ENCODE measurements at places on chromosomes 13 and 19.

- no peak for DNase-seq
Measured at GRCh38 chr19:49766930-49767299, at the start of gene AP2A1. Gene AP2A1 (plus strand): TSS chr19:49767001. CDS start chr19:49767134, 133 bp downstream.

DNA sequence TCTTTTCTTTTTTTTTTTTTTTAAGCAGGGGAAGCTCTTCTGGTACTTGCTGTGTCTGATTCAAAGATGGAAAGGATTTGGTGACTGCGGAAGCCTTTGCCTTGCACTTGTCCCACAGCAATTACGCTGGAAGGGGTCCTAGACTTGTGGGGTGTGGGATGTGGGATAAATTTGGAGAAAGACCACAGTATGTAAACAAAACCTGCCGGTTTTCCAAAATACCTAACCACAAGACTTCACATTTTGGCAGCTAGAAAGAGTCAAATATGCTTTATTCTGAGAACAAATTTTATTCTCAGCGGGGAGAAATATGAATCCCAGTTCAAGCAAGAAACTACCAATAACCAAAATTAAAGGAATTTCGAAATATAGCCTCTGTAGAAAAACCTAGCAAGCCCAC is 176.5 kb downstream of the SPRY2 start:
- no peak for DNase-seq

- DNase-seq = no peak
Measured at GRCh38 chr13:48624016-48624415, 29.7 kb upstream of the CYSLTR2 start.

DNA sequence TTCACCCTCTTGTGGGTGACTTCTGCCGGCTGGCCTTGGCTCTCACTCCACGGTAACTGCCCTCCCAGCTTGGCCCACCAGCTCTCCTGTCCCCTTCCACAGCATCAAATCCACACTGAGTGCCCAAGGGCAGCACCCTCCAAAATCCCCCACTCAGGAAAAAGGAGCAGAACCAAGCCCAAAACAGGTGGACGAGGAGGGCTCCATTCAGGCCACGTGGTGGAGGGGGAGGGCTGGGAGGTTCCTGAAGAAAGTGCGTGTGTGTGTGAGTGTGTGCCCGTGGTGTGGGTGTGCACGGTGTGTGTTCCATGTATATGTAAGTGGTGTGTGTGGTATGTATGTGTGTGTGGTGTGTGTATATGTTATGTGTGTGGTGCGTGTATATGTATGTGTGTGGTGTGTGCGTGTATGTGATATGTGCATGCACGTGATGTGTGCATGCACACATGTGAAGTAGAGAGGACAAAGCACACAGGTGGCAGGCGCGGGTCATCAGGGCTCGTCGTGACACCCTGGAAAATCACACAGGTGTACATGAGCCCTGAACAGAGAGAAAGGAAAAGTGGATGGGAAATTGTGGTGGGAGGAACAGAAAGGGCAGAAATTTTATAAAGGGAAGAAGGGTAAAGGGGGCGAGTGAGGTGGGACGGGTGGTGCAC is 76.9 kb downstream of the COL4A1 start:
- DNase-seq = no peak

DNA sequence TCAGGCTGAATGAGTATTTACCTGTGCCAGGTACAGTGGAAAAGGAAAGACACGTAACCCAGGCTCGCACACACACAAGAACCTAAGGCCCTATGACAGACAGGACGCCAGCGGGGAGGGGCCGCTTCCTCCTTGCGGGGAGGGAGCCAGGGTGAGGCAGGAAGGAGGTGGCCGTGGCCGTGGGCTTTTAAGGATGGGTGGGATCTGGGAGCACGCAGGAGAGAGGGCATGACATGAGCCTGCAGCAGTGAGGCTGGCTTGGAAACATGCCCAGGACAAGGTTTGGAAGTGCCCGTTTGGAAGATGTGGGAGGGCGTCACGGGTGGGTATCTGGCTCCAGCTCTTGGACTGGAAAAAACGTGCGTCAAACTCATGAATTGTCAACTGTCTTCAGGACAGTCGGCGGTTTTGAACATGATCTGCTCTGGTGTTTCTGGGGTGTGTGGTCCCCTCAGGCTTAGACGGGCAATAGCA is 20.1 kb downstream of the SH3GL1 start:
- peak; percentile 64 for DNase-seq

GRCh38 chr13:33004511-33004910 is 11.7 kb upstream of the KL start:
- DNase-seq = no peak

GRCh38 chr13:98150832-98151479 is 8.1 kb downstream of the FARP1 start:
- no peak for DNase-seq

DNA sequence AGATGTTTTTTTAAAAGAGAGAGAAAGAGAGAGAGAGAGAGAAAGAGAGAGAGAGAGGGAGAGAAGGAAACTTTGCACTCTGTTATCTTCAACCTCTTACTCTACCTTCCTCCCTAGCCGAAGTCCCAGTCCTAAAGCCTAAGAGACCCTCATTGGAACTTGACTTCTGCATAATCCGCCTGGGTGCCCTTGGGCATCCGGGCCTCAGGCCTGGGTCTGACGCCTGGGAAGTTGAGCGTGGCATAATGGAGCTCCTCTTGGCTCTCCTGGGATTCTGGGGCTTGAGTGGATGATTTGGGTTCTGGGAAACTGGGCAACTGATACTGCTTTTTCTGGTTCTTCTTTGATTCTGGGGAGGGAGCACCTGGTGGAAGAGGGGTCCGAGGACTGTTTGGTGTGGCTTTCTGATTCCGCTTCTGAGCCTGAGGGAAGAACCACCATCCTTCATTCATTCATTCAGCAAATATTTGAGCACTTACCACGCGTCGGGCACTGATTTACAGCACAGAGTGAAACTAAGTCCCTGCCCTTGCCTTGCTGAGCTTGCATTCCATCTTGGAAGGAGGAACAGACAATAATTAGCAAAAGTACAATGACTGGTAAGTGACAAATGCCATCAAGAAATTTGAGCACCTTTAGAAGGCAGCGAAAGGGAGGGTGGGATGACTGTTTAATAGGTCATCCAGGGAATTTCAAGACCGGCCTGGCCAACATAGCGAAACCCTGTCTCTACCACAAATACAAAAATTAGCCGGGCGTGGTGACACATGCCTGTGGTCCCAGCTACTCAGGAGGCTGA is 6.3 kb downstream of the SIGLEC10 start:
- DNase-seq = no peak

DNA sequence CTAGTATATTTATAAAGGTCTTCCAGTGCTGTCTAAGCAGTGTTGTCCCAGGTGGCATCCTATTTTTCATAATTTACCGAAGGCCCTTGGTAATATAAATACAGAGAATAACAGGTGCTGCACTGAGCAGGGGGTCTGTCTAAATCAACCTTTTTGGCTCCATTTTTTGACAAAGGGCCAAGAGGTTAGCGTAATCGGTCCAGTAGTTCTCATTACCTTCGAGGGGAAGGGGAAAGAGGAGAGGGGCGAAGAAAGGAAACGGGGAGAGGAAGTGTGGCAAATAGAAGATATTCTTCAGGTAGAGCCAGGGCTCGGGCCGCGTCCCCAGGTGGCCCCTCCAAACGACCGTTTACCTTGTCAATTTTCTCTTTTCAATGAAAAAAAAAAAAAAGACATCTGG is 749 bp upstream of the PAN3 start:
- DNase-seq = no peak

DNA sequence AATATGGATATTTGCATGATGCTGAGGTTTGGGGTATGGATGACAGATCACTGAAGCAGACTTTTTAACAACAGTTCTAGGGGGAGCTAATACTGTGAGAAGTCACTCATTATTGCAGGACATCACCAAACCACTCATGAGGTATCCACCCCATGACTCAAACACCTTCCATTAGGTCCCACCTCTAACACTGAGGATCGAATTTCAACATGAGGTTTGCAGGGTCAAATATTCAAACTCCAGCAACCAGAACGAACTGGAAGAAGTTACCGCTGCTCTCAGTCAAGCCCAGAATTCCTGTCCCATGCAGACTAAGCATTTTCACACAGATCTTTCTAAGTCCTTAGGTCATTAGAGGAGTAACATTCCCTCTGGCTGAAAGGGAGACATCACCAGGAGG is 758.9 kb downstream of the UQCRFS1 start:
- DNase-seq = no peak

DNA sequence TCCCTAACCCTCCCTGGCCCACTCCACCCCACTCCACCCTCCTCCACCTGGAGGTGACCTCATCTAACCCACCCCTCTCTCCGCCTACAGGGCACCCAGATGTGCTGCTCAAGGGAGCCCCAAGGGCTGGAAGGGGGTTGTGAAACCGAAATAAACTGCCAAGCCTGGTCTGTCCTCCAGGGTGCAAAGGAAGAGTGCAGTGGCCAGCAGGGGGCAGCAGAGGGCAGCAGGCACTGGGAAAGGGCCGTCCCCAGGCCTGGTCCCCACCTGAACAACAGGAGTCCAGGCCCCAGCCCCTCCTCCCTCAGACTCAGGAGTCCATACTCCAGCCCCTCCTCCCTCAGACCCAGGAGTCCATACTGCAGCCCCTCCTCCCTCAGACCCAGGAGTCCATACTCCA is 8.4 kb upstream of the BCAM start:
- DNase-seq = peak; percentile 78

- DNase-seq = no peak
Measured at GRCh38 chr19:19021115-19021514, 12.2 kb downstream of the SUGP2 start.

GRCh38 chr19:41987141-41987860 is 6.7 kb downstream of the ATP1A3 start:
- DNase-seq = no peak

DNA sequence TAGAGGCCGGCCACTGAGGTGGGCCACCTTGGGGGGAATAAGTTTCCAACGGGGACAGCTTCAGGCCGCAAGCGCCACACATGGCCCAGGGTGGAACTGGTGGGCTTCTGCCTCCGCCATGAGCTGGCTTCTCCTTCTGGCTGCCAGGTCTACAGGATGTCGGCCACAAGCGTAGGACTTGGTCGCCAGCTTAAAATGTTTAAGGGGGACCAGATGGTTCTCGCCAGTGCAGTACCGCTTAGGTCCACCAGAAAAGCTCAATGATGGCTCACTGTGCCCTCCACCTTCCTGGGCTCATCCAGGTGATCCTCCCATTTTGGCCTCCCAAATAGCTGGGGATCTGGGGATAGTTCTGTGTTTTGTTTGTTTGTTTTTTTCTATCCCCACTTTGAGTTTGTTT is 38.7 kb upstream of the ZNF254 start:
- no peak for DNase-seq

GRCh38 chr19:45958769-45959516 is 14.7 kb downstream of the NOVA2 start:
- DNase-seq = no peak

GRCh38 chr13:56697011-56697410 is 443.7 kb upstream of the PRR20A start:
- DNase-seq = no peak

- DNase-seq = peak; percentile 73
Measured at GRCh38 chr19:16325641-16326400, 1.2 kb downstream of the KLF2 start.

DNA sequence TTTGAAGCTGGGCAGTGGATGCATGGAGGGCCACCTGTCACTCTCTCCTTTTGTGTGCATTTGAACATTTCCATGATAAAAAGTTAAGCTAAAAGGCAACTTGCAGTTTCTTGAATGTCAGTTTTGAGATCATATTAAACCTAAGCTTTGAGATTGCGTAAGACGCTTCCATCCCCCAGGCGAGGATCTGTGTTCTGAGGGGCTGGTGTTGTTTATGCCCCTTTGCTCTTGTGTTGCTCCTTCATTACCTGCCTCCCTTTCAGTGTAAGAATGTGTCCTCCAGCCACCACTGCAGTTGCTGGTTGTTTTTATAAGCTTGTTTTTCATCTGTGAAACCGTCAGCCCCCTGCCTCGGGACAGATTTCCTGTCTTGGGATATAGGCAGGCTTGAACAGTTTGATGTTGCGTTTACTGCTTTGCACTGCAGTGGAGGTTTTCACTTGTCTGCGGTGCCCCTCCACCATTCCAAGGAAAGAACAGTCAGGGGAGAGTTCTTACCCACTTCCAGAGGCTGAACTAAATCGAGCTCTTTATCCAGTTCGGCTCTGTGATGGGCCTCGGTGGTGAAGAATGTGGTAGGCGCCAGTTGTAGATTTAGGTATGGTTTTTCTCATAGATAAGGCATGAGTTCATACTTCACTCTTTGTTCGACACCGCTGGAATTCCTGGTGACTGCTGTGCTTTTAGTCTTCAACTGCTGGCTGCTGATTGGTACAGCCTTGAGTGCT is 96.8 kb downstream of the ARHGEF7 start:
- DNase-seq = no peak

- peak; percentile 81 for DNase-seq
Measured at GRCh38 chr19:11587302-11587974, 9.8 kb upstream of the ZNF627 start.

DNA sequence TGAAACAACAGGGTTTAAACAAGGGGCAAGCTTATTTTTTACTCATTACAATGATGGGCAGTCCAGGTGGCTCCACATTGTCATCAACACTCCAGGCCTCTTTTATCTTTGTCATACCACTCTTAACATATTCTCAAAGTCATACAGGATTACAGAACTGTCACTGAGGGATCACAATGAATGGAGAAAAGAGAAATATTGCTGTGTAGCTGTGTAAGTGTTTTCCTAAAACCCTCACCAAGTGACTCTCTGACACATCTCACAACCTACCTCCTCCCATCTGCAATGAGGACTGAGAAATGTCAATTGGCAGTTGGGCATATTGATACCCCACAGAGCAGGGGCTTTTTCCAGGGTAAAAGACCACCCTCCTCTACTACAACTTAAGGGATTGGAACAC is 562.1 kb downstream of the TBC1D4 start:
- no peak for DNase-seq

DNA sequence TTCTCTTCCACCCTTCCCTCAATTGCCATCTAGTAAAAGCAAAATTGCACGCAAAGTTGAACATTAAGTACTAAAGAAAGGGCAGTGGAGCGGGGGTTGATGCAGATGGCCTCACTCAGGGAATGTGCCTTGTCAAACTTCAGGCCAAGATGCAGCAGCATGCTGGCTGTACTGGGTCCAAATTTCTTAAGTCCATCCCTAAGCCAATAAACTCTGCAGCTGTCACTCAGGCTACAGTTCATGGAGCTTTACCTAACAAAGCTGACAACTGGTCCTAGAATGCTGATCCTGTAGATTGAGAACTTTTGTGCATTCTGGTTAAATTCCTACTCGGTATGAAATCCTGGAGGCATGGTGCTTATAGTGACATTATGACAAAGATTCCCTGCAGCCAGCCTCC is 88.4 kb downstream of the FOXO1 start:
- DNase-seq = no peak

Data from CD4-positive, alpha-beta T cell treated with Interleukin-21 for 1 hour (primary cell).